ENCODE measurements at places on chromosomes 5 and 9. TPM values are rescaled to one million over a fixed set of nuclear protein-coding genes. Genes with fewer than 3 reads are reported as not detected.

GRCh38 chr9:97695995-97696802, 941 bp downstream of the XPA start:
- no peak for DNase-seq

DNA sequence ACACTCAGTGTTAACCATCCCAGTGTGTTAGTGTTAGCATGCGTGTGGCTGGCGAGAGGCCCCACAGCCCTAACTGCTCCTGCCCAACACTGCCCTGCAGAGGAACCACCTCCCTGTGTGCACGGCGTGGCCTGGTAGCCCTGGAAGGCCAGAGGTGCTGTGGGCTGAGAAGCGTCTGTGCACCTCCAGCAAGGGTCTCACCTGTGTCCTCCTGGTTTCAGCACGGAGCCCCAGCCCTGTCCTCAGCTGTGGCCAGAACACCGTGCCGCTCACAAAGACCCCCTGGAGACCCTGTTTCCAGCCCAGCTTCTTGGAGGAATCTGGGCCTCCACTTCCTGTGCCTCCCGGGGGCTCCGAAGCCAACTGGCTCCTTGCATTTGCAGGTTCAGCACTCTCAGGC, 56.1 kb upstream of the NRARP start:
- DNase-seq = no peak

DNA sequence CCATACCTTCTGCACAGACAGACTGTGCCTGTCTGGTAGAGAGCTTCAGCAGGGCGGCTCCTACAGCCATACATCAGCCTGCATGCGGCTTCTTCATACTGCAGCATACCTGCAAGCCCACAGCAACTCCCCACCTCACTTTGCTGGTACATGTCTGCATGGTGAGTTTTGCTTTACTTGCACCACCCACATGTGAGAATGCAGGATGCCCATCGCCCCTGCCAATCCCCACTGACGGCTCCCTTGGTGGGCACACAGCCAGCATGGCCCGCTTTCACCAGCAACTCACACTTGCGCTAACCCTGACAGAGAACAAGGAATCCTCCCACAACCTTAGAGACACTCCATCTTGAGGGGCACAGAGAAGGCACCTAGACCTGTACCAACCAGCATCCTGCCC, 114.9 kb downstream of the DTWD2 start:
- DNase-seq = no peak

DNA sequence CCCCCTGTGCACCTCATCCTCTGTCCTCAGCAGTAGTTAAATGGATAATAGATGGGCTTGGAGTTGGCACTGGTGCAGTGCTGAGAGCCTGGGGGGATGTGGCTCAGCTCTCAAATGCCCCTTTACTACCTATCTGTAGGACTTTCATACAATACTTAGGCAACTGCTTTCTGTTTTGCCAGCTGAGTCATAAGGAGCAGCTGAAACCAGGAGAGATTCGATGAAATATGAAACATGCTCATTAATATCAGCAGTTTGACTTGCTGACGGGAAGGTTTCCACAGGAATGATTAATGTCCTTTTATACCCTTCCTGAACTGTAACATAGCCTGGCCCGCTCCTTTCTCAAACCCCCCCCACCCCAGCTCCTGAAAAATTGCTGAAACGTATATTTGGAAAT, 142.6 kb downstream of the SAXO1 start:
- DNase-seq = no peak

DNA sequence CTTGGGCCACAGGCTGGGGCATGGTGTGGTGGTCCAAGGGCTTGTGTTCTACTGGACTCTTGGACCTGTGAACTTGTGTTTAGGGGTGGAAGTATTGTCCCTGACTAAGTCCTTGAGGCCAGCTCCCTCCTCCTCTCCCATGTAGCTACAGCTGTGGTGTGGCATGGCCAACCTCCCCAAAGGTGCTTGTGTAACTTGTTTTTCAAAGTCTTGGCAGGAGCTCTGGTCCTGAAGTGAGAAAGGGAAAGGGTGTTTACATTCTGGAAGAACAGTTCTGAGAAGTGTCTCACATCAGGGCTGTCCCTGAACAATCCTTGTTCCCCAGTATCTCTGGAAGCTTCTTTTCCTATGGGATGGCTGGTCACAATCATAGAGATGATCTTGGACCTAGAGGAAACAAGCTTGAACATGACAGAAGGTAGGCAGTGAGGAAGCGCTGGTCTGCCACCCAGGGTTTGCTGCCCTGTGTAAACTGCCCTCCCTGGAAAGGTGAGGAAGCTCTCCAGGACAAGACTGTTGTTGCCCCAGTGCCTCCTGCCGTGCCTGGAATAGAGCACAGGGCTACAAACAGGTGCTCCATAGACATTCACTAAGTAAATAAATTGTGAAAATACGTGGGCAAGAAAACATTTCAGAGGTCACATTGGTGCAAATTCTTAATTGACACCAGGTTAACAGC, 64.6 kb upstream of the KLF9 start:
- no peak for DNase-seq

DNA sequence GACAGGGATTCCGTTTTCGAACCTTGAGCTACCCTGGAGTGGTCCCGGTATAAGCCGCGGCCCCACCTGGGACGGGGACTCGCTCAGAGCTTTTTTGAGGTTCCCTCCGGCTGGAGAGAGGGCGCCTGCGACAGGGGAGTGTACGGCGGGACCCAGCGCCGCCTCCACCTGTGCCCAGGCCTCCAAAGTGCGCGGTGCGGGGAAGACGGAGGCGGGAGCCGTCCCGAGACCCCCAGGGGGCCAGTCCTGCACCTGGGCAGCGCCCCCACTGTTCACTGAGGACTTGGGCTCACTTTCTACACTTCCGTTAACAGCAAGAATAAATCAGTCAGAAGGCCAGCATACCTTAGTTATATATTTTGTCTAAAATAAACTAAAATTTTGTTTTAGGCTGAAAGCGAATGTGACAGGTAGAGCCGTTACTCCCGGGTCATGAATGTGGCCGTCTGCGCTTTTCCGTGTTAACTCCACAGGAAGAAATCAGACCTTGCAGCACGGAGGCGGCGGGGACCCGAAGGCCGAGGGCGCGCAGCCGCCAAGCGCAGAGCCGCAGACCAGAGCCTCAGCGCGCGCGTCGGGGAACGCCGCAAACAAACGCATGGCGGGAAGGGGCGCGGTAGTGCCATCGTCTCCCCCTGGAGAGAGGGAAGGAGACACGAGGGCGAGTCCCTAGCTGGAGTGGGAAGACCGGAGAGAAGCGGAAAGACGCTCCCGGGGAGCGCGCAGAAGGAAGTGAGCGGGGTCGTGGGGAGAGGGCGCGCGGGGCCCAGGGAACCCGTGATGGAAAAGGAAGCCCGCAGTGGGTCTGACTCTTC, 14.1 kb downstream of the TRIM7 start:
- no peak for DNase-seq

DNA sequence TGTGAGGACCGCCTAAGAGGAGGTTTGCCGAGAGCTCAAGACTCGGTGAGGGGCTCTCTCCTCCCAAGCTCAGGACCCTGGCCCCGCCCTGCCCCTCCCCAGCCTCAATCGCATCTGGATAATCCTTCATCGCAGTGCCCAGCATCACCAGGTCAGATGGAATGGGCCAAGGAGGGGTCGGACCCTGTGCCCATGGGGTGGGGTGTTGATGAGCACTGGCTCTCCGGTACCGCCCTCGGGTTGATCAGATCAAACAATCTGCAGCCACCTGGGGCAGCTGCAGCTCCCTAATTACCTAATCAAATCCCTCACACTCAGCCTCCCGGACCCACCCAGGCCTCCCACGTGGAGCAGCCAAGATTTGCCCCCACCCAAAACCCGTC, 24.4 kb upstream of the TDRD7 start:
- no peak for DNase-seq

DNA sequence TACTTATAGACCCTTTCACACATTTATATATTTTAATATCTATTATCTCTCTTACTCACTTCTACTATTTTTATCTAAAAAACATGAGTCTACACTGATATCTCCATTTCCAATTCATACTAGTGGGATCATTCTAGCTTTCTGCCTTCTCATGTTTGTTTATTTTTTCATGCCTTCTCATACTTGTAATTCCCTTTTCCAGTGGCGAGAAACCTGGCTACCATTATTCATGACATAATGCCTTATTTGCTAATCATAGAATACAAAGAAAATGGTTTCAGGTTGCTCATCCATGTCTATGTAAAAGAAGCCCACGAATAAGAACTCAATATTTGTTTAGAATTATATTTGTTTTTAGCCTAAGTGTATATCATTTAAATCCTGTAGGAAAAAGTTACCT, 232.7 kb upstream of the ACTBL2 start:
- DNase-seq = no peak

ALDOB gene
- total RNA-seq = 0.16 TPM

CAMK4 gene
- total RNA-seq = 130 TPM

All from occipital lobe (tissue), 3 donors.